ENCODE measurements at places on chromosomes 16 and 17. TPM values are rescaled to one million over a fixed set of nuclear protein-coding genes. Genes with fewer than 3 reads are reported as not detected.

CIITA gene
- 5.3 TPM for total RNA-seq

SECTM1 gene
- 5.8 TPM for total RNA-seq

DNA sequence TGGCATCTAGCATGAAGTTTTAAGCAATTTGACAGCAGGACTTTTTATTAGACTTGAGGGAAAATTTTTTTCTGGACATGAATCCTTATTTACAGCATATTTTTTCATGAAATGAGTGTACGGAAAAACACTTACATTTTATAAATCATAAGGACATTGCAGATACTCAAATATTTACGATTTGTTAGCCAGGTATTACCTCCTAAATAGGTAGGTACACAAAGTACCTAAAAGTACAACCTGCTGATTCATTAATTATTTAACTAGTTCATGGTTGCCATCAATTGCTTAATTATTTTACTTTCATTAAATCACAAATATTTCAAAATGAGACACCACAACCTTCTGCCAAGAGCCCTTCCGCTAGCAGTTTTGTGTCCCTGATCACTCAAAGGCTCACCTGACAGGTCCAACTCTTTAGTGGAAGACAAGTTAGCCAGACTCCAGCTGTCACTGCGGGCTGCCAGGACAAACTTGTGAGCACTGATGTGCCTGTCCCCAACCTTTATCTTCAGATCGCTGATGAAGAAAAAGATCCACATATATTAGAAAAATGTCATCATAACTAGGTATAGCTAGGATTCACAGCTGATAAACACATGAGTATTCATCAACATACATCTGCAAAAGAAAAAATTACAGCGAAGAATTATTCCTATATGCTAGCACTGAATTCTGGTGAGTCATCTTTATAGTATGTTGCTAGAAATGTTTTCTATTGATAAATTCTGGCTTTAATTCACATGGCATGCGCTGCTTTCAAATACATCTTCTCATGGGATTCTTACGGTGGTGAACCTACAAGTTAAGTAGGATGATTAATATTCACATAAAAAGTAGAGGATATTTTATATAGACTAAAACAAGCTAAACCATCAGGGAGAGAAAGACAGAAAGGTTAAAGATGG, 28.2 kb downstream of the ANKFY1 start:
- no peaks in the 10 kb centered on the region for H3K36me3 ChIP-seq
- H3K4me3 ChIP-seq: no peak overlapping the region
- H3K4me1 ChIP-seq: peaks cover 22% of the 10 kb centered on the region
- no peak overlapping the region for H3K27ac ChIP-seq
- H3K27me3 ChIP-seq: no peaks in the 10 kb centered on the region

- H3K4me1 ChIP-seq: peaks cover 12% of the 10 kb centered on the region
- no peak overlapping the region for H3K27ac ChIP-seq
- no peak overlapping the region for H3K4me3 ChIP-seq
- no peak for DNase-seq
- peaks cover 15% of the 10 kb centered on the region for H3K36me3 ChIP-seq
Observed at GRCh38 chr17:63768433-63768832, 5.0 kb downstream of the CCDC47 start.

DNA sequence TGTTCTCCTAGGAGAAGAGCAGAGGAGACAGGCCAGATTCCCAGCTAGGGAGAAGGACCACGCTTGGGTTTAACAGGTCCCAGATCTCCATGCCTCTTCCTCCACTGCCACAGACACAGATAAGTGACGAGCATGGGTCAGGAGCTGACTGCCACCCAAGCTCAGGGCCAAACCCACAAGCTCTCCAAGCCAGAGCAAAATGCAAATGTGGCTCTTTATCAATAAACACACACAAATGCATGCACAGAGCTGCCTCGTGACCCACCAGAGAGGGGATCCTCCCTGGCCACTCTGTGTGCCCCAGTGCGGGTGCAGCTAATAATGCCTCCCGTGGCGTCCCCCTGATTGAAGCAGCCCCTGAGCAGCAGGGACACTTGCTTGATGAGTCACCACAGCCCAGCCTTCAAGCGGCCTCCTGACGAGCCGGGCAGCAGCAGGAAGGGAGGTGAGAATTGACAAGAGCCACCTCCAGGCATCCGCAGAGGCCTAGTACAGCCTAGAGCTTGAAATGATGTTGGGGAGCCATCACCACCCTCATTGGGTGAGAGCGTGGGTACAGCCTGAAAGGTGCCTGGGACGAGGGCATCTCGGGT, 143.9 kb downstream of the CCDC182 start:
- no peak overlapping the region for H3K27ac ChIP-seq
- H3K4me3 ChIP-seq: no peak overlapping the region
- peaks cover 21% of the 10 kb centered on the region for H3K4me1 ChIP-seq
- no peak for DNase-seq

ITGB3 gene
- total RNA-seq: 7.9 TPM

DNA sequence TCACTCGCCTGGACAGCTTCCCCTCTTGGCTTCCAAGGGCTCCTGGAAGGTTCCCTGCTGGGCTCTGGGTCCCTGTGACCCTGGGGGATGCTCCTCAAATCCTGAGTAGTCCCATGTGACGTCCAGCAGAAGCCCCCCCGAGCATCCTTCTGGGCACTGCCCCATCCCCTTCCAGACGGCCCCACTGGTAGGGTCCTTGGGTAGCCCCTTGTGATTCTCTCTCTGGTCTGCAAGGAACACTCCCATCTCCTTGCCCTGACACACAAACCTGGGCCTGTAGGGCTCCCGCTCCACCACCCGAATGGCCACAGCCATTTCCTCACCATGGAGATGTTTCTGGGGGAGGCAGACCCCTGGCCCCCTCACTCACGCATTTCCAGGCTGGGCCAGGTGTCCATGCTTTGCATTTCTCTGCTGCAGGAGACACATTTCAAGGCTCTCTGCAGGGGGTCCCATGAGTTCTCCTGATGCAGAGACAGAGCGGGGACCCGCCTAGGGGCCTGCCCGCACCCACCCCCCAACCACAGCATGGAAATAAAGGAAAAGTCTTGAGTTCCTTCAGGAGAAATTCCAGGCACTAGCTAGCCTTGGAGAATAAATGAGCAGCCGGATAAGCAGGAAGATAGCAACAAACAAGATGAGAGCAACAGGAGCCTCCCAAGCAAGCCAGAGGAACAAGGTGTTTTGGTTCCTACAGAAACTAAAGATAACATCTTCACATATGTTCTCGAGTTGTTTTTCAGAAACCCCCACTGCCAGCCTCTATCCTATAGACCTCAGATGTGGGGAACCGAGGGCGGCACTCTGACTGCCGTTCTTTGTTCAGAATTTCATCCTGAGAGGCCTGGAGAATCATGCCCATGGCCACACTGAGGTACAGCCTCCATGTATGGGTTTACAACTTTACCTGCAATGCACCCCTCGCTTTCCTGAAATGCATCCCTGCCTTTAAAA, 128.8 kb downstream of the MGAT5B start:
- H3K4me3 ChIP-seq: no peak overlapping the region
- no peaks in the 10 kb centered on the region for H3K36me3 ChIP-seq
- peaks cover 27% of the 10 kb centered on the region for H3K27me3 ChIP-seq
- no peak for DNase-seq
- no peak overlapping the region for H3K27ac ChIP-seq

DNA sequence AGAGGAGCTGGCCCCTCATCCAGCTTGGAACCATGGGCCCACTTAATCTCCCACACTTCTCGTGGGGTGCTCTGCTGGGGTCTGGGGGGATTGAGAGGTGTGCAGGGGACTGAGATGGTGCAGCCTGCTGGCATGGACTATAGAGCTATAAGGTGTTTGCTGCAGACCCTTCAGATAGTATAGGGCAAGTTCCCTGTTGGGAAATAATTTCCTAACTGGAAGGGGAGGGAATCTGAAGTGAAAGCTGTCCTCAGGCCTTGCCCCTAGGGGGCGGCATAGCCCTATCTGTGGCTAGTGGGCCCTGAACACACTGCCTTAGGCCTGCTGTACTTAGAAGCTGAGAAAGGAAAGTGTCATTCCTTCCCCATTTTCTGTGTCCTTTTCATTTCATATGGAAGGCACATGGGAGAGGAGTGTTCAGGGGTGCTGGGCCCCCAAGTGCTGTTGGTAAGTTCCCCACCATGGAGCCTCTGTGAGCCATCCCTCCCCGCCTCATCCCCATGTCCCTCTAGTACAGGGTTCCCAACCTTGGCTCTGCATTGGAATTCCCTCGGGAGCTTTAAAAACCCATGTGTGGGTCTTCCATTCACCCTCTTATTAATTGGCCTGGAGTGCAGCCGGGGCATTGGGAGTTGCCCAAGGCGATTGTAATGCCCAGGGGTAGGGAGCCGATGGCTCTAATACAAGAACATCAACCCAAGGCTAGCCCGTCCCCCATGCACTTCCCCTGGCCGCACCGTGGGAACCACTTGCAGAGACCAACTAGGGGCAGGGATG, 19.7 kb downstream of the GOSR2 start:
- DNase-seq: peak; percentile 74
- H3K4me3 ChIP-seq: no peak overlapping the region
- peaks cover 14% of the 10 kb centered on the region for H3K4me1 ChIP-seq
- H3K27me3 ChIP-seq: no peaks in the 10 kb centered on the region

DNA sequence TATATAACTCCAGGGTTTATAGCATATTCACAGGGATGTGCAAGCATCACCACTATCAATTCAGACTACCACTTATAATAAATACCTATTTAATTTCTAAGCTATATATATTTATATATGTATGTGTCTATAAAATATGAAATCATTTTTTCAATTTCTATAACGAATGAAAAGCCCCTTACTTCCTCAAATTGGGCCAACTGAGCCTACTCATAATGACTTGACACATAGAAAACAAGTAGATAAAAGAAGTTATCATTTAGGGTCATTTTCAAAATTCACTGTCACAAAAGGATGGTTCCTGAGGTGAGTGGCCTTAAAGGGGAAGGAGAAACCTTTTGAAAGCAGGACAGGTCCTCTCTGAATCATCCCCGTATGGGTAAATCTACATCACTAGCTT, 114.1 kb downstream of the ADCY9 start:
- no peak overlapping the region for H3K4me3 ChIP-seq
- H3K27ac ChIP-seq: no peak overlapping the region
- H3K4me1 ChIP-seq: no peaks in the 10 kb centered on the region
- DNase-seq: no peak
- H3K27me3 ChIP-seq: no peaks in the 10 kb centered on the region

SULT1A2 gene
- total RNA-seq: 40.0 TPM

C1QTNF1 gene
- 14.2 TPM for total RNA-seq

DNA sequence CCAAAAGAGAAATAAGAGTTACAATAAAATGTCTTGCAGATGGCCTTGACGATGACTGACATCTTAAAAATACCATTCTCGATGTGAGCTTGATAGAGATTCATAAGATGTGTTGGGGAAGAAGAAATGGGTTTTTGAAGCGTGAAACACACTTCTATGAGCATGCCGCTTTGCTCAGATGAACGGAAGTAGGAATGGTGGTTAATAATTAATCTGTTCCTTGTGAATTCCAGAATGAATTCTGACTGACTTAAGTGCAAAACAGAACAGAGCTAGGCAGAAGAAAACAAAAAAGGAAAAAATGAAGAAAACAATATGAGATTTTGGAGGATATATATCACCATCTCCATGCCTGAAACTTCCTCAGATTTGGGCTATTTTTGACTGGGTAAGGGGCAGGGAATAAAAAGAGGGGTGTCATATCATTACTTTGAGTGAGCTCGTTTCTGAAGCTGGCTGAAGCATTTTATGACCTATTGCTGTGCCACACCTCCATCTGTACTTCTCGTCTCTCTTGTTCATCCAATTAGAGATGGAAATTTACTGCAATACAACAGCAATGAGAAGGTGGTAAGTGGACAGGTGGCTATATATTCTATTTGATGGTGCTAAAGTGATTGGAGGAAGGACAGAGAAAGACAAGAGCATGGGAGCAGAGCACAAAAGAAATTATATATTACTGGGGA, 1152.0 kb upstream of the CDH8 start:
- no peaks in the 10 kb centered on the region for H3K4me1 ChIP-seq
- no peaks in the 10 kb centered on the region for H3K27me3 ChIP-seq
- no peaks in the 10 kb centered on the region for H3K36me3 ChIP-seq
- no peak overlapping the region for H3K27ac ChIP-seq
- DNase-seq: no peak
- H3K4me3 ChIP-seq: no peak overlapping the region

GRCh38 chr17:66858226-66859083, 23.5 kb downstream of the CACNG5 start:
- no peak for DNase-seq
- no peak overlapping the region for H3K27ac ChIP-seq
- no peak overlapping the region for H3K4me3 ChIP-seq
- H3K36me3 ChIP-seq: no peaks in the 10 kb centered on the region

GRCh38 chr17:60103957-60104356, 25.2 kb upstream of the HEATR6 start:
- no peaks in the 10 kb centered on the region for H3K4me1 ChIP-seq
- no peak for DNase-seq
- H3K27me3 ChIP-seq: no peaks in the 10 kb centered on the region
- H3K4me3 ChIP-seq: no peak overlapping the region

CSF3 gene
- not detected for total RNA-seq

DNA sequence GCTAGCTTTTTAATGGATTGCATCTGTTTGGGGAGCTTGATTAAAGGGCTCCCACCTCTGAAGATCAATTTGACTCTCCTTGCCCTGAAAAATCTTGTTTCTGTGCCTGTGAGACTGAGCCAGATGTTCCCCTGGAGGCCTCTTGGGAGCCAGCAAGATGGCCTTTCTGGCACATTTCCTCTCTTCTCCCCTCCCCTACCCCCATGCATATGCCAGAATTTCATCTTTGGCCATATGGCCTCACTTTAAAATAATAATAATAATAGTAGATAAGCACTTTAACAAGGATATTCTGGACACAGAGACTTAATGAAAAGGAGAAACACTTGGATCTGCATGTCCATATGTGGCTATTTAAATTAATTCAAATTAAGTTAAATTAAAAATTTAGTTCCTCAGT, 144.1 kb upstream of the CES5A start:
- H3K4me1 ChIP-seq: no peaks in the 10 kb centered on the region
- no peak overlapping the region for H3K27ac ChIP-seq
- no peaks in the 10 kb centered on the region for H3K36me3 ChIP-seq
- H3K4me3 ChIP-seq: no peak overlapping the region

ODAD4 gene
- total RNA-seq: not detected

GRCh38 chr17:65539630-65540266, 21.7 kb downstream of the AXIN2 start:
- H3K4me1 ChIP-seq: peaks cover 22% of the 10 kb centered on the region
- H3K27me3 ChIP-seq: no peaks in the 10 kb centered on the region
- H3K27ac ChIP-seq: no peak overlapping the region
- no peak for DNase-seq
- no peak overlapping the region for H3K4me3 ChIP-seq

RAP1GAP2 gene
- 32.8 TPM for total RNA-seq

TP53TG3B gene
- not detected for total RNA-seq

DNA sequence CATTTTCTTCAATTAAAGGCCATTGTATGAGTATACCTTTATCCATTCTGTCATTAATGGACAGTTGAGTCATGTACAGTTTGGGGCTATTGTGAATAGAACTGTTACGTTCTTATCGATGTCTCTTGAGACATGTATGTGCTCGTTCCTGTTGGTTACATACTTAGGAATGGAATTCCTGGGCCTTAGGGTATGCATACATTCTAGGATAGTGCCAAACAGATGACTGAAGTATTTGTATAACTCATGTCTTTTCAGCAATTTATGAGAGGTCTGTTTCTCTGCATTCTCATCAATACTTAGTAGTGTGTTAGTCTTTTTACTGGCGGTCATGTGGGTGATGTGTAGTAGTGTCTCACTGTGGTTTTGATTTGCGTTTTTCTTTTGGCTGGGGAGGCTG, 81.2 kb downstream of the USP22 start:
- H3K4me1 ChIP-seq: no peaks in the 10 kb centered on the region
- H3K27ac ChIP-seq: no peak overlapping the region
- H3K4me3 ChIP-seq: no peak overlapping the region
- DNase-seq: no peak
- H3K36me3 ChIP-seq: no peaks in the 10 kb centered on the region

All from transverse colon (tissue), 4 donors.